Umbilical cord (tissue), 2 donors: ENCODE measurements at places on chromosomes 16 and 17. TPM values are rescaled to one million over a fixed set of nuclear protein-coding genes. Genes with fewer than 3 reads are reported as not detected.

DNA sequence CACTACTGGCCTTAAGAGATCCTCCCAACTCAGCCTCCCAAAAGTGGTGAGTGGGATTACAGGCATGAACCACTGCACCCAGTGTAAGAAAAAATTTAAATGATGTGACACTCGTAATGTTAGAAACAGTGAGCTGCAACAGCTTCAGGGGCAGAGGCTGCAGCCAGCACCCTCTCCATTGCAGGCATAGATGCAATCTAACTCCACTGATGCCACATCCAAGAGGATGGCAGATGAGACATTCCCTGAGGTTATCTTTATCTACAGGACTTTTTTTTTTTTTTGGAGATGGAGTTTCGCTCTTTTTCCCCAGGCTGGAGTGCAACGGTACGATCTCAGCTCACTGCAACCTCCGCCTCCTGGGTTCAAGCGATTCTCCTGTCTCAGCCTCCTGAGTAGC lies 19.9 kb downstream of the ZCCHC14 start:
- no peak for DNase-seq

Gene SLC9A5
- total RNA-seq, result 1.2 TPM

- DNase-seq, result peak; percentile 82
Measured at GRCh38 chr17:81436294-81436849, 41.1 kb downstream of the BAHCC1 start.

- no peak for DNase-seq
Measured at GRCh38 chr16:51114382-51114781, 36.7 kb downstream of the SALL1 start.

DNA sequence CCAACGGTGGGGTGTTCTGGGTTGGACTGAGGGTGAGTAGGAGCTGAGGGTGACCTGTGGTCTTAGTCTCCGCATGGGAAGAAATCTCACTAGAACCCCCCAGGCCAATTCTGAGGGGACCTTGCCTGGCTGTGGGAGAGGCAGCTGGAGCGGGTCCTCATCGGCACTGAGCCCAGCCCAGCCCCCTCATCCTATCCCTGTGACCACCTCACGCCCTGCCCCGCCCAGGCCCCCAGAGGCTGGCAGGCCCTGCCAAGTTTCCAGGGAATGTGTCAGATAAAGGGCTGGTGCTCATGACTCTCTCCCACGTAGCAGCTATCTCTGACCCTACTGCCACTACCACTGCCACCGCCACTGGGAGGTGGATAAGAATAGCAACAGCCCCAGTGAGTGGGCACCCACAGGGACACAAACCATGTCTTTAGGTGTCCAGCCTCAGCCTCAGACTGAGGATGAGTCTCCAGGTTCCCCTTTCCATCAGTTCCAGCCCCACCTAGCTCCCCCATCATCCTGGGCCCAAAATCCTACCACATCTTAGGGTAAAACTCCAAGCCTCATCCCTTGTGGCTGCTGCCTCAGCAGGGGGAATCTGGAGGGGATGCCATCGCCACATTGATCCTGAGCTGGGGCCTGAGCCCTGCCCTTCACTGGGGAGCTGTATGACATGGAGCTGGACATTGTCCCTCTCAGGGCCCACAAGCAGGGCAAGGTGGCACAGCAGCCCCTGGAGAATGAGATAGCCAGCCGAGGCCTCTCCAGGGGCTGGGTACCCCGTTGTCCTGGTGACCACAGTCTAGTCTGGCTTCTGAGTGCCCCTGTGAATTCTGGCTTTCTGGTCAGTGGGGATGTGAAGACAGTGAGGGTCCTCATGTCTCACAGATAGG lies 14.9 kb downstream of the CDH16 start:
- no peak for DNase-seq

- no peak for DNase-seq
Measured at GRCh38 chr17:79263191-79263590, 188.6 kb downstream of the ENGASE start.

DNA sequence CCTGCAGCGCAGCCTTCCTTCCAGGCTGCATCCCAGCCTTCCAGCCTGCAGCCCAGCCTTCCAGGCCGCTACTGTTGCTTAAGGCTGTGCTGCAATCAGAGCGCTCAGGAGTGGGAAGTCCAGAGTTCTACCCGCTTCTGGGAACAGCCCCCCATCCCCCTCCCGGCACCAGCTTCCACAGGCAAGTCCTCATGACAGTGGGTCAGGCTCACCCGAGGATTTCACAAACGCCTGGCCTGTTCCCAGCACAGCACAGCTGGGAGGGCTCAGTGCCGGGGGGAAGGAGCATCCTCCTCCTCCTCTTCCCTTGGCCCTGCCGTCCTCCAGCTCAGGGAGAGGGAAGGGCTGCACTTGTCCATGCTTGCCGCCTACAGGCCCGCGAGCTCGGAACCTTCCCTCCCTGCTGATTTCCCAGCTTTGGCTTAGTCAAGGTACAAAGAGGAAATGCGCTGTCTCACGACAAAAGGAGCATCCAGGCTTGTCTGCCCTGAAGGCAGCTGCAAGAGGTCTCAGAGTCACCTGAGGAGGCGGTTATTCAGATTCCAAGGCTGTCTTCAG lies 8.3 kb downstream of the SOCS3 start:
- DNase-seq, result peak; percentile 99

Gene TAC4
- not detected for total RNA-seq

Gene MPHOSPH6
- 24.6 TPM for total RNA-seq

DNA sequence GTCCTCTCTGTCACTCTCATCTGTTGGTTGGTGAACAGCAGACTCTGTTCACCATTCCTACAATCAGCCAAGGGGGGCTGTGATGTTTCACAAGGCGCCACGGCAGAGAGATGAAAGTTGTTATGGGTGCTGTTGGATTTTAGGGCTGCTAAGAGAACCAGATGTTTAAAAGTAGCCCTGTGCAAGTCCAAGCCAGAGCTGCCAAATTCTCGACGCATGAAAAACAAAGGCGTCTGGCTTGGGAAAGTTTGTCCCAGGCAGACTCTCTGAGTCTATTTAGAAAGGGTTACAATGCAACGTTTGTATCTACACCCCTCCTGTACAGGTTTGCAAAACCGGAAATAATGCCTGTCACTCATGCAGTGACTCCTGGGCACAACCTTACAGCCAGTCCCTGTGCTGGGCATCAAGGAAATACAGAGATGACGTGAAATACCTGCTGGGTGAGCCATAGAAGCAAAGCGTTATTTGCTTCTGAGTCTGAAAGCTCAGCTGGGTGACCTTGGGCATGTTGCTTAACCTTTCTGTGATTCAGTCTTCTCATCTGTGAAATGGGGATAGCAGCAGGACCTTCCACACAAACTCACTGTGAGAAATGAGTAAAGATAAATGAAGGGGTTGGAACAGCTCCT lies 74.8 kb downstream of the XYLT1 start:
- DNase-seq, result no peak

Gene REXO5
- 4.1 TPM for total RNA-seq

Gene MT1M
- not detected for total RNA-seq

Gene ALDOC
- total RNA-seq, result 26.2 TPM

DNA sequence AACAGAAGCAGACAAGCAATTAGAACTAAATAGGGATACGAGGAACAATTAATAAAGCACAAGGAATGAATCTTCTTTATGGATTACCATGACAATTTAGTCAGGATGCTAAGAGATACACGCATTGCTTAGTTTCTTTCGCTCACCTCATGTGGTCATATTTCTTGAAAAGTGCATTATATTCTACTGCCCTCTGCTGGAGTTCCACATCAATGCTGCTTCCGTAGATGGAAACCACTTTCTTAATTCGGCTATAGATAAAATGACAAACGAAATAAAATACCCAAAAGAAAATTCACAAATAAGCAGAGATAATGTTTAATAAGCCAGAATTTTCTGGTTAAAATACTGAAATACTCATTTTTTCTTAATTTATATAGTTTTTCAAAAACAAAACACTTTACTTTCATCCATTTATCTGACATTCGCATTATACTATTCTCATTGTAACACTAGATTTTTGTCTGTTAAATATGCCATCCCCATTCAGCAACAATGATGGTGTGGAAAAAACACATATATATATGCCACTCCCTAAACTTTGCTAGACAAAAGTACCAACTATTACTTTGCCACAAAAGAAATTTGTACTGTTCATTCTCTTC lies 22.0 kb upstream of the PHLPP2 start:
- DNase-seq, result no peak

Gene SCNN1G
- total RNA-seq, result 0.48 TPM

GRCh38 chr16:76389126-76389525 lies 111.9 kb downstream of the CNTNAP4 start:
- DNase-seq, result peak; percentile 42

Gene KCNH4
- not detected for total RNA-seq

Gene CA7
- not detected for total RNA-seq

DNA sequence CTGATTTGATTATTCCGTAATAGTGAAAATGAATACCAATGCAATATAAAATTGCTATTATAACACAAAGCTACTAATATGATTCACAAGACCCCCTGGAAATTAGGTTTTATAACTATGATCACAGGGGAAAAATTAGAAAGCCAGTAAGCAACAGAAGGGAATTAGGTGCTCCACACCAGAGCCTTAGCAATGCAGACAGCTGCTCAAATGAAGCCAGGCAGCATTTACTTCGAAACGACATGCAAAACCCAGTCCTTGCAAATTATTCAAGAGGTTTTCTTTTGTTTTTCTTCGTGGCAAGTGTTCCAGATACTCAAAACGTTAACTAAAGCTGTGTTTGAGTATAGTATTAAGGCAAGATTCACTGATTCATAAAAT lies 47.9 kb downstream of the TOX3 start:
- no peak for DNase-seq

- DNase-seq, result peak; percentile 50
Measured at GRCh38 chr17:15999974-16000827, 577 bp downstream of the TTC19 start.

GRCh38 chr16:77874347-77874746 lies 86.0 kb downstream of the VAT1L start:
- DNase-seq, result no peak

GRCh38 chr17:78041386-78042179 lies 83.1 kb downstream of the TNRC6C start:
- DNase-seq, result peak; percentile 91

GRCh38 chr17:76645481-76645880 lies 1.9 kb upstream of the ST6GALNAC1 start:
- no peak for DNase-seq

Gene MPP3
- total RNA-seq, result 11.6 TPM

DNA sequence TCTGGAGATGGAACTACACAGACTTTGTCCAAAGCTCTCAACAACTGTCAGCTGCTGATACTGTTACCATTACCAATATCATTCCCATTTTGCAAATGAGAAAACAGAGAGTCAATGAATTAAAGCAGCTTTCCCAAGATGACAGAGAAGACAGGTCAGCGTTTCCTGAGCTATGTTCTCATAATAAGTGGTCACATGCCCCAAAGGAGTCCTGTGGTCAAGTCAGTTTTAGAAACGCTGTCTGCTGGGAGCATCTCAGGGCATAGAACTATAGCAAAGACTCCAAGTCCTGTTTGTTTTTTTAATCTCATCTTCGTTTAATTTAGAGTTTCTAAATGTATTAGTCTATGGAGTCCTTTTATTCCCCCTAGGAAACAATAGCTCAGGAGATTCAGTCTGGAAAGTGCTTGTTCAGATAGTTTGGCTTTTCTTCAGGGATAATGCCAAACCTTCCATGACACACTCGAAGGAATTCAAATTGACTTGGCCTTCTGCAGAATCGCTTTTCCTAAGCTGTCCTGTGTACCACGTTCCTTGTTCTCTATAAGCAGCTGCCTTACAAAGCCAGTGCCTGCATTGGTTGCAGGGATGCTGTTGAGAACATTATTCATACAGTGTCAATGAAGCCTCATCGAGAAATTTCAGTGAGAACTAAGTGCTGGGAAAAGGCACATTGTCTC lies 12.1 kb downstream of the CCDC42 start:
- no peak for DNase-seq

DNA sequence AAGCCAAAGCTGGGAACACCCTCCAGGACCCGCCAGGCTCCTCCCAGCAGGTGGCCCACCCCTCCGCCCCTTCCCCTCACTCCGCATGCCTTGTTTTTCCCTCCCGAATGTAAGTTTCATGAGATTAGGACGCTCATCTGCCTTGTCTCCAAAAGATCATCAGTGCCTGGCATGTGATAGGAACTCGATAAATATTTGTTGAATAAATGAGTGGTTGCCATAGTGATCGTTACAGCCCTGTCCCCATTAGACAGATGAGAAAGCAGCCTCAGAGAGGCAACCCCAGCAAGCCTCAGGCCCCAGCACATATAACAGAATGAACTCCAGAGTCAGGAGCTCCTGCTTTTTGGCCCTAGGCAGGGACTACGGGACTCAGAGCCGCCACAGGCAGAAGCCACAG lies 5.0 kb downstream of the CAMKK1 start:
- DNase-seq, result peak; percentile 30

- peak; percentile 65 for DNase-seq
Measured at GRCh38 chr16:20675488-20676267, 21.8 kb downstream of the ACSM1 start.

- no peak for DNase-seq
Measured at GRCh38 chr17:70644096-70644495, 474.8 kb downstream of the KCNJ2 start.

Gene RBFOX1
- 3.1 TPM for total RNA-seq

Gene SPNS2
- 5.8 TPM for total RNA-seq

- no peak for DNase-seq
Measured at GRCh38 chr16:85654251-85655095, 34.3 kb downstream of the GINS2 start.

Gene GH1
- total RNA-seq, result not detected

Gene AOC3
- 89.1 TPM for total RNA-seq

DNA sequence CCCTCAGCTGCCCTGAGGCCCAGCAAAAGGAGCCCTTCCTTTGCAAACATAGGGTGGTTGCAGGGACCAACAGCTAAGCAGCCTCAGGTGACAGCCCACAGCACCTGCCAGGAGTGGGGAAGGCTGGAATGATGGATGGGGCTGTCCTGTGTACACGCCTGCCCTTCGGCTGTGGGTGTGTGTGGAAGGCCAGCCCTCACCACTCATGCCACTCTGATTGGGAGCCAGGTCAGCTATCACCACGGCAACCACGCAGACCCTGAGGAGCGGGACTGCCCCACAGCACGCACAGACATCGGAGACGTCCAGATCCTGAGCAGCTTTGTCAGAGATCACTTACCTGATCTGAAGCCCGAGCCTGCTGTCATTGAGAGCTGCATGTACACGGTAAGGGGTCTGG lies 11.9 kb downstream of the PIPOX start:
- DNase-seq, result no peak

DNA sequence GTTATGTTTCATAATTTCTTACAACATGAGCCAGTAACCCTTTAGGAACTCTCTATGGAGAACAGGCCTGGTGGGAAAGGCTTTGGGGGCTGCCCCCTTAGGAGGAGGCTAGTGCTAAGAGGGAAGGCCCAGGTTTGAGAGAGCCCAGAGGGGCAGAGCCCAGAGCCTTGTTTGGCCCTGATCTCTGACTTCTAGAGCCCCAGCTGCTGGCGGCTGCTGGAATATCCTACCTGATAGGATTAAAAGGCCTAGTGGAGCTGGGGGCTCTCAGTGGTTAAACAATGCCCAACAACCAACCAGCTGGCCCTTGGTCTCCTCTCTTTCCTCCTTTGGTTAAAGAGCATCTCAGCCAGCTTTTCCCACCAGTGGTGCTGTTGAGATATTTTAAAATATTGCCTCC lies 54.1 kb downstream of the IGF2BP1 start:
- no peak for DNase-seq

Gene DVL2
- total RNA-seq, result 64.8 TPM
